ENCODE measurements at places on chromosomes 6 and 20.

DNA sequence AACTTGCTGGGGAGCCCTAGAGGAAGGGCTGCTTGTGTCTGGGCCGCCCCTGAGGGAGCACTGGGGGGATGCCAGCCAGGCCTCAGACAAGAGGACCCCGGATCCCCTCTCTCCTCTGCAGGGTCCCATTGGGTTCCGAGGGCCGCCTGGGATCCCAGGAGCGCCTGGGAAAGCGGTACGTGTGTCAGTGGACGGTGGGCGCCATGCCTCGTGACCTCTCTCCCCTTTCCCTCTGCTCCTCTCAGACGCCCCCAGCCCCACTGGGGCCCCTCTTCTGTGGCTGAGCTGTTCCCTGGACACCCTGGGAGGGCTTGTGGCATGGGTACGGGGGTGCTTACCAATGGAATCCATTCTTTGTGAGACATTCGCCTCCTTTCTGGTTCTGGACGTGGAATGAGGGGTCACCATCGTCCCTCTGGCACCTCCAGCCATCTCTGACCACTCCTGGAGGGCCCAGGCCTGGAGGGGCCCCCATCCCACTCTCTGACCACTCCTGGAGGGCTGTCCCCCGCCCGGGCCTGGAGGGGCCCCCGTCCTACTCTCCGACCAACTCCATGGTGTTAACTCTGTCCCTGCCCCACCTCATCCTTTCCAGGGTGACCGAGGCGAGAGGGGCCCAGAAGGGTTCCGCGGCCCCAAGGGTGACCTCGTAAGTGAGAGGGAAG lies 9.9 kb downstream of the COL9A3 start:
- DNase-seq, result no peak

DNA sequence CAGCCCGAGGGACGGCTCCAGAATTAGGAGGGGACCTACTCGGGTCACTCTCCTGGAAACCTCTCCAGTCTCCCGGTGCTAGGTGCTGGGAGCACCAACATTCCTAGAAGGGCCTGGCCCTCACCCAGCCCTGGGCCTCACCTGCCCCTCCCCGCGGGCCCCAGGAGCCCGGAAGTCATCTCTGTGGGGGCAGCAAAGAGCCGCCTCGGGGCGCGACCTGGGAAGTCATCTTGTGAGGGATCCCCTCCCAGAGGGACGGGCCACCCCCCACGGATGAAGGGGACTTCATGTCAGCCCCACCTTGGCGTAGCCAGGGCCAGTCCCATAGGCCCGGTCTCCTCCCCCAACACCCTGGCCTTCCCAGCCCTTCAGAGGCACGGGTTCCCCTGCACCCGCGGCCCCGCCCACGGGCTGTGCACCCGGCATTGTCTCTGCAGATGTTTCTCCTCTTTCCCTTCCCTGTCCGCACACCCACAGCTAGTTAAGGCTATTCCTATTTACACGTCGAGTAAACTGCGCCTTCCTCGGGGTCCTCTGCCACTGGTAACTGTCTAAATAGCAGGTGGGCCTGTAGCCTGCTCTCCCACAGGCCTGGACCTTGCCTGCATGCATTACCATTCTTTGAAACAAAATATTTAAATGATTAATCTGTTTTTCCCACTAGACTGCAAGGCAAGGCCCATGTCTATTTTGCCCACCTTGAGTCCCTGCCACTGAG lies 896 bp upstream of the RNASET2 start:
- DNase-seq, result no peak

GRCh38 chr6:105786890-105787655 lies 299.1 kb upstream of the PRDM1 start:
- no peak for DNase-seq

DNA sequence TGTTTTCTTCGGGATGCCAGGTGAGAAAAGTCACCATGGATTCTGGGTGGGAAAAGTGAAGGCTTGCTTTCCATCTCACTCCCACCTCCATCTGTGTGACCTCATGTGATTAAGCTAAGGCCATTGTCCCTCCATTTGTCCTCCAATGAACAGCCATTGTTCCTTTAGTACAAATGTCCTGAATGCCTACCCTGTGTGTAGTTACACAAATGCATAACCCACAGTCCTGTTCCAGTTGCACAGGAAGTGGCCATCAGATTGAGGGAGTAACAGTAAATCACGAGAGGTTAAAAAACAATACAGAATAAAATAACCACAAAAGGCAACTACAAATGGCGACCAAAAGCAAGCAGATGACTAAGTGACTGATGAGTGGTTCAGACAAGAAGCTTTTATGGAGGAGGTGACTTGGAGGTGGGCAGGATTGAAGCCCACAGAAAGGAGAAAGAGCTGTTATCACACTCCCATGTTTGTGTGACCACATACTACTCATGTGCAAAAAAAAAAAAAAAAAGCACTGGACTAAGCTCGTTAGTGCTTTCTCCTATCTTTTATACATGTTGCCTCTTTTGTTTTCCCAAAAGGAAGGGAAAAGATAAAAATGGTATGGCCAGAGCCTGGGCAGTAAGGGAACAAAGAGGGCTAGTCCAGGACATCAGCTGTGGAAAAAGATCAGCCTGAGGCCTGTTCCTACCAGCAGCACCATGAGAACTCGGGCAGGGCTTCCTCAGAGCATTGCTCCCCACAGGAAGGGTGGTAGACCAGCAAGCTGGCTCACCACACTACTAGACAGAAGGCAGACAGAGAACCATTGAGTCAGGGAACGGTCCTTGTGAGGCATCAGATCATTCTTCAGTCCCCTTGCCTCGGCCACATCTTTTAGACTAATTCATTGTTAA lies 111.0 kb downstream of the TFAP2A start:
- no peak for DNase-seq

GRCh38 chr6:14017626-14018475 lies 93.1 kb downstream of the RNF182 start:
- DNase-seq, result no peak

- no peak for DNase-seq
Observed at GRCh38 chr6:143258945-143259344, 191.6 kb downstream of the ADAT2 start.
